ENCODE measurements at places on chromosomes 1 and 21.

GRCh38 chr1:115183721-115184259 lies 94.5 kb upstream of the TSPAN2 start:
- DNase-seq: no peak

DNA sequence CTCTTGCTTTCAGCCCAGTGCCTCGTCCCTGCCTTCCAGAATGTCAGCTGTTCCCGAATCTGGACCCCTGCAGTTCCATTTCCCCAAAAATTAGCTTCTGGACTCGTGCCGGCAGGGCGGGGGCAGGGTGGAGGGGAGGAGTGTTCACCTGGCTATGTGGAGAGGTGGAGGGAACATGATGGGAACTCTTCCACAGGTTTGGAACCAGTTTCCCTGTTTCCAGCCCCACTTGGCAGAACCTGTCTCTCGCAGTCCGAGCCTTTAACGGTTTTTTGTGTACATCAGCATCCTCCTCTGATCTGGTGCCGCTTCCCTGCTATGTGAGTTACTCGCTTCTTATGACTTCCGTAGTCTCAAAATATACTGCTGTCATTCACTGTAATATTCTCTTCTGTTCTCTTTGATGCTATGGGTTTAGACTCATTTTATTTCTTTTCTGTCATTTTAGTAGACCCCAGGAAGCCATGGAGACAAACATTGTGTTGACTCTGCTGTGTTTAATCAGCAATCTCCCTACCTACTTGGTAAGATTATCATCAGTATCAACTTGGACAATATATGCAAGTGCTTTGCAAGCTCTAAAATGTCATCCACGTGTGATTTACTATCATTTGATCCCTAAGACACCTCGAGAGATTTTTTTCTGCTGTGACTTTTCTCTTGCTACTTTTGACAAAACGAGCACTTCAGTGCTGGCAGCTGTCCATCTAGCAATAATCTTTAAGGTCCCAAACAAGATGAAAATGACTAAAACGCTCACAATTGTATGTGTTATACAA lies 33.3 kb upstream of the HNRNPU start:
- DNase-seq: no peak

- no peak for DNase-seq
Observed at GRCh38 chr1:200905411-200906052, 10.8 kb downstream of the INAVA start.

- no peak for DNase-seq
Observed at GRCh38 chr1:218330043-218330623, 15.0 kb upstream of the TGFB2 start.

DNA sequence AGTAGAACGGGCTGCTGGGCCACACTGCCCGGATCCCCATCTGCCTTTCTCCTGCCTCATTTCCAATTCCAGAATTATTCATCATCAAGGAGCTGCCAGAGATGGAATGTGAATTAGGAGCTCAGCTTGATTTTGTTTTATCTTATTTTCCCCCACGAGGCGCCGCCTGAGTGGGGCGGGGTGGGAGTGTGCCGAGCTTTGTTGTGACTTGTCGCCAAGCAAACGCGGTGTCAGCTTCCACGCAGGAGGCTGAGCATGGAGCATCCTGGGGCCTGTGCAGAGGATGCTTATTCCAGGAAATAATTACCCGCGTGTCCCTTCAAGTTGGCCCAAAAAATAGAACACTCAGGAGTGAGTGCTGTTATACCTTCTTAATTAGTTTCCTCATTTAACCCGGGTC lies 91.2 kb downstream of the HMGB4 start:
- DNase-seq: no peak

- no peak for DNase-seq
Observed at GRCh38 chr1:61058483-61059245, 23.7 kb upstream of the NFIA start.

- no peak for DNase-seq
Observed at GRCh38 chr1:44437107-44437716, 32.2 kb downstream of the RNF220 start.

DNA sequence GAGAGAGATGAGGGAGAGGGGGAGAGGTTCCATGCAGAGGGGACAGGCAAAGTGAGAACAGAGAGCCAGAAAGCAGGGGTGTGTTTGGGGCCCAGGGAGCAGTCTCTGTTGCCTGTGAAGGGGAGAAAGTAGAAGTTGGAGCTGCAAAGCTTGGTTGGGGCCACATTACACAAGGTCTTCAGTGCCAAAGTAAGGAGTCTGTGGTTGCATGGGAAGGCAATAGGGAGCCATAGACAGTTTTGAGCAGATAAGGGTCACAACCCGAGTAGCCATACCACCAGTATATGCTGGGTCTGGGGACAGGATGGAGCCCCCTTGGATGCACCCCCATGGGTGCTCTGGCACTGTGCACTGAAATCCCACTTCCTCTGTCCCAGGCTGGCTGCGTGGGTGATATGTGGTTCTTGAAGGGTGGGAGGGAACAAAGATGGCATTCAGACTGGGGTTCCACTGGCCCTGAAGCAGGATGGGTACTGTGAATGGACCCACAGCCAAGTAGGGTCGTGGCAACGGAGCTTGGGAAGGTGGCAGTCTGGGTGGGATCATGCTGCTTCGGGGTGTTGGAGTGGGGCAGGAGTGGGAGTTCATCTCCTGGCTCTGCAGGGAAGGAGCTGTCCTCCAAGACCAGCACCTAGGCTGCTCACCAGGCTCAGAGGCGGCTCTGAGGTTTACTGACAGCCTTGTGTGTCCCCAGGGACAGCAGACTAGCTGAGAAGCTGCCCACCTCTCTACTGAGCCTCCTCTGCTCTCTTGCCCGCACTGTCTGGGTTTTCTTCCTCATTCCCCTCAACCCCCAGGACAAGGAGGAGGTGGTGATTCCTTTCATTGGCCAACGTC lies 12.1 kb downstream of the DRAXIN start:
- no peak for DNase-seq

DNA sequence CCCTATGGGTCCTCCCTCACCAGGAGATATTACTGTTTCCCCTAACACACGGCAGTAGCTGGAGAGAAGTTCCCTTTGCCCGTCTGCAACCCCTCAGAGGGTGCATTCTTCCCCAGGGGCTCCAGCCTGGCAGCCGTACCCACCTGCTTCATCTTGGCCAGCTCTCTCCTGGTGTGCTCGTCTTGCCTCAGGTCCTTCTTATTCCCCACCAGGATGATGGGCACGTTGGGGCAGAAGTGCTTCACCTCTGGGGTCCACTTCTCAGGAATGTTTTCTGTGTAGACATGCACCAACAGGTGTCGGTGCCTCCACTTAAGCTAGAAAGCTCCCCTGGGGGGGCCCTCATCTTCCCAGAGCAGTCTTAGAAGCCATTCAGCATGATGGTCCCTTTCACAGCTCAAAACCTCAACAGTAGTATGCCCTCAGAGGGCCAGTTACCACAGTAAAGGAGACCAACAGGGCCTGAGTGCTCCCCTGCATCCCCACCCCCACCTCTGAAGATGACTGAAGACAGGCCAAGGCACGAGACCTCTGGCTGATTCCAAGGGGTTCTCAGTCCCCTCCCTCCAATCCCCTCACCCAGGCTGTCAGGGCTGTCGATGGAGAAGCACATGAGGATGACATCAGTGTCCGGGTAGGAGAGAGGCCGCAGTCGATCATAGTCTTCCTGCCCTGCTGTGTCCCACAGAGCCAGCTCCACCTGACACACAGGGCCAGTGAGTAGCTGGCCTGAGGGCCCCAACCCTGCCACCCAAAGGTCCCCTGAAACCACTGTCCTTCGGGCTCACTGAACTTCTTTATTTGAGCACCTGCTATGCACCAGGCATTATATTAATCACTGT lies 4.3 kb downstream of the RHOC start:
- no peak for DNase-seq

GRCh38 chr1:237146241-237146640 lies 104.3 kb downstream of the RYR2 start:
- no peak for DNase-seq

DNA sequence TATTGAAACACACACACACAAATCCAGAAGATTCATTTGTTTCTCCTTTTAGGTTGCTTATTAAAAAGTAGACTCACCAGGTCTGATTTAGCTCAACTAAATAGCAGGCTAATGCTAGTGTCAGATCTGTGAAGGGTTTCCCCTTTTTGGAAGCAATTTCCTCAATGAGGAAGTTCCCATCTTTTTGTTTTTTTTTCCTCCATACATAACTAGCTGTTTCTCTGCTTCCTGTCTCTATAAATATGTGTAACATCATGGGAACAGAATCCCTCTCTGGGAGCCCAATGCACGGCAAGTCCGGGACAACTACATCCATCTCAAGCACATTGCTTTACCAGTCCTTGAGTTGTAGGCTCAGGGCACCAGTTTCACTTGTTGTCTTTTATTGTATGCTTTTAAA lies 1421.1 kb downstream of the PLA2G4A start:
- no peak for DNase-seq

- DNase-seq: no peak
Observed at GRCh38 chr1:156945881-156946661, 25.6 kb downstream of the LRRC71 start.

DNA sequence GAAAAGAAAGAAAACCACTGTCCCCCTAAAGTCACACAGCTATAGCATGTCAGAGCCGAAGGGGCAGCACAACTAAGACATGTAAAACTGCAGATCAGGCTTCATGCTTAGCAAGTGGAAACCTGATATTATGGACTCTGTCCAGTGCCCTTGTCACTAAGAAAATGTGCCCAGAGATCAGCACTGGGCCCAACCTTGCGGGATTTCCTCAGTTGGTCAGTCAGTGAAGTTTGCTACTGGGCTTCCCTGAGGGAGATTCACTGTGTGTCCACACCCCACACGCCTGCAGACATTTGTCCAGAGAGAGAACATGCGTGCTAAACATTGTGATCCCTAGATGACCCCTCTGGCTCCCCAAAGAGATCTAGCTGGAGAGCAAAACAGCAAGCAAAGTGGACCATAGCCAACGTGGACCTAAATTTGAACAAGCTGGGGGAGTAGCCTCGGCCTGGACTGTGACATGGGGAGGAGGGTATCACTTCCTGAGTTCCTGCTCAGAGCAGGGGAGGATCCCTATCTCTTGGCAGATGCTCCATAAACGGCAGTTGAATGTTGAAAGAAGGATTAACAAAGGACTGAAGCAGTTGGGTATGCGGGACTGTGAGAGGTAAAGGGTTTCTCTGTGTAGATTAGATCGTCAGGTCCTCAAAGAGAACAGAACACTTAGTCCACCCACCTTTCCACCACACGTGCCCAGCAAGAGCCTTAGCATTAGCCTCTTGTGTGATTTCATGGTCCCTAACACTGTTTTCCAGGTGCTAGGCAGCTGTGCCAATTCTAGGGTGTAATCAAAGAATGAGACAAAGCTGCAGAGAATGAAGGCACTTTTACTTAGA lies 53.6 kb downstream of the GLUL start:
- no peak for DNase-seq

GRCh38 chr1:74222701-74223100 lies 12.5 kb upstream of the TNNI3K start:
- DNase-seq: no peak

DNA sequence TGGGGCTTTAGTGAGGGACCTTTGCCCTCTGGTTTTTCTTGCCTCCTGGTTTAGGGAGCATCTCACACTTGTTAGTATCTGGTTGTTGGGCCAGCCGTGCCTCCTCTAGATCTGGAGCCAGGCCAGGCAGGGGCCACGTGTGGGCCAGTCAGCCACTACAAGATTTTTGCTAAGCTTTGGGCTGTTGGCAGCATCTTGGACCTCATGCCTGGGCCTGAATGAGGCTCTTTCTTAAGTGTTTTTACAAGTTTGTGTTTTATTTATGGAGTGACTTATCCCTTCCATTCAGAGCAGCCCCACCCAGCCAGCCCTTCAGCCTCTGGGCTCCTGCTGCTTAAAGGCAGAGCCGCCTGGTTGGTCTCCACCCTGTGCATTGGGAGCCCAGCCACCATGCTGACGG lies 1.6 kb upstream of the SH3BGRL3 start:
- DNase-seq: no peak

DNA sequence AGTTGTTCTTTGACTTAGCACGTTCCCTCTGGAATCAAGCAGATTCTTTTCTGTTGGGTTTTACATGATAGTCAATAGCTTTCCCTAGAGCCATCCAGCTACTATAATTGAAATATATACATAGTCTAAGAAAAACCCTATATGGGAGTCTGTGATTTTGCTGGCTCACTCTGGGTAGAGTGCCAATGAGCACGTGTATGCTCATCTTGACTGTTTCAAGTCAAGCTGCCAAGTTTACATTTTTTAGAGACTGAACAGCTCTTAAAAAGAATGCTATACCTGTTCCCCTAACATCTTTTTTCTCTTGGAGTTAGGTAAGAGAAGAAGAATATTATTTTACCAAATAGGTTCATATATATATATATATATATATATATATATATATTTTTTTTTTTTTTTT lies 182.8 kb upstream of the NRIP1 start:
- no peak for DNase-seq

DNA sequence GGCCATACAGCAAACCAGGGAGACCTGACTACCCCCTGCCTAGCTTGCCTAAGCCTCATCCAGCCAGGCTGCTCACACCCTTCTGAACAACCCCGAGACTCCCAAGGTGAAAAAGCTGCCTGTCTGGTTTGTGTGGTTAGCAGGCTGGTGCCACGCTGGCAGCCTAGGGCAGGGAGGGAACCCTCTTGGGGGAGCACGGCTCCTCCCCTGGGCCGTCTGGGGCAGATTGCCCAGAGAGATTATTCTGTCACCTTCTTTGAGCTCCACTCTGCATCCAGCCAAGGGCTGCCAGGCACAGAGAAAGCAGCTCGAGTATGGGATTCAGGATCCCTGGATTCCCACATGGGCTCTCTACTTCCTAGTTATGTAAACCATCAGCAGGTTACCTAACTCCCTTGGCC lies 27.5 kb upstream of the TCEA3 start:
- peak; percentile 6 for DNase-seq
